ENCODE measurements at places on chromosomes 11 and 22. TPM values are rescaled to one million over a fixed set of nuclear protein-coding genes. Genes with fewer than 3 reads are reported as not detected.

Gene TFIP11
- total RNA-seq, result 28.1 TPM

DNA sequence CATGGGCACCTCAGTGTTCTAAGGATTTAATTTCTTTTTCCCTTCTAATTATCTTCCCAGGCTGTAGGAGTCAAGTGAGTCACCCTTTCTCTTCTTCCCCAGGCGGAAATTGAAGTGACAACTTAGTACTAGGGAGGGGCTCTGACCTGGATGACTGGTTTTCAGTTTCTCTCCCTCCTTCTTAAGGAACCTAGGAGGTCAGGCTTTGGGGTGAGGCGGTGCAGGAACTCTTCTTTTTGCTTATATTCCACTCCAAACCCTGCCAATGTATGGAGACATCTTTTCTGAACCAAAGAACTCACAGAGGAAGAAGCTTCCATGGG lies 12.6 kb downstream of the ZDHHC5 start:
- DNase-seq, result no peak

DNA sequence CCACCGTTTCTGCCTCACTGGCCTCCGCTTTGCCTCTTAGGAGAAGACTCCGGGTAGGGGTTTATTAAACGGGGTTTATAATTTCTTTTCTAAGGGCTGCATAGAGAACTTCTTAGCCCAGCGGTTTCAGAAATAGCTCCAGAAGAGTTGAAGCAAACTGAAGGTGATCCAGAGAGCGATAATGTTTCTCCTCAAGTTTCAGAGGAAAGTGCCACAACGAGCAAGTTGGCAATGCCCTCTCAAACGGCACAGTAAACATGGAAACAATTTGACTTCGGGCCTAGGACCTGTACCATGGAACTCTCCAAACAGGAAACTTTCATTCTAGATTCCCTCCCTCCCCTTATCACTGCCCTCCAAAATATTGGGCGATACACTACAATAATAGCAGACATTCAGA lies 1.0 kb downstream of the ADSL start:
- DNase-seq, result no peak

Gene RAPSN
- total RNA-seq, result 0.57 TPM

- DNase-seq, result no peak
These were observed 58.8 kb downstream of the EHF start for GRCh38 chr11:34679681-34680080.

Gene EMSY
- 22.7 TPM for total RNA-seq

Gene OR52H1
- not detected for total RNA-seq

GRCh38 chr11:69231466-69232018 lies 62.4 kb upstream of the MYEOV start:
- no peak for DNase-seq

GRCh38 chr22:43820651-43821305 lies 8.7 kb upstream of the EFCAB6 start:
- no peak for DNase-seq

- no peak for DNase-seq
These were observed 12.1 kb downstream of the TRPM5 start for GRCh38 chr11:2432171-2432621.

DNA sequence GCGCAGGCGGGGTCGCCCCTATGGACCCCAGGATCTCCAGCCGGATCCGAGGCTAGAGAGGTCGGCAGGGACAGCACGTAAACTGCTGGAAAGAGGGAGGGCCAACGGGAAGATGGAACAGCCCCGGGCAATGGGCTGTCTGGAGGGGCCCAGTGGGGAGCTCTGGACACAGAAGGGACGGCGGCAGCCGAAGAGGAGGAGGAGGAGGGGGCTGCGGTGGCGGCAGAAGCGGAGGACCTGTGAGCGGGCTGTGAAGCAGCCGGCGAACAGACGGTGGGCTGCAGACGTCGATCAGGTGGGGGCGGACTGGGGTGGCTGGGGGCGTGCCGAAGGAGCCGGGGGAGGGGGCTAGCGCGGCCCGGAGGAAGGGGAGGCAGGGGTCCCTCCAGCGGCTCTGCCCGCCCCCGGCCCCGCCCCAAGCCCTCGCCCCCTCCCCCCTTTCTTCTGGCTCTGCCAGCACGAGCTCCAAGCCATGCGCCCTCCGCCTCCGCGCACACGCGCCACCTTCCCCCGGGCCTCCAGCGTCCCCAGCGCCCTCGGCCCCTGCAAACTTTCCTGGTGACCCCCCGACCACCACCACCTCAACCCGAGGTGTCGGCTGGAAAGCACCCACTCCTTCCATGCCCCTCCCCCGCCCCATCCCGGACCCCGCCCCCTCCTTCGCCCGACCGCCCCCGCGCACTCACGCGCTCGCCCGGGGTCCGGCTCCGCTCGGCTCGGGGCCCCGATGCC lies 432 bp downstream of the TNKS1BP1 start:
- no peak for DNase-seq

DNA sequence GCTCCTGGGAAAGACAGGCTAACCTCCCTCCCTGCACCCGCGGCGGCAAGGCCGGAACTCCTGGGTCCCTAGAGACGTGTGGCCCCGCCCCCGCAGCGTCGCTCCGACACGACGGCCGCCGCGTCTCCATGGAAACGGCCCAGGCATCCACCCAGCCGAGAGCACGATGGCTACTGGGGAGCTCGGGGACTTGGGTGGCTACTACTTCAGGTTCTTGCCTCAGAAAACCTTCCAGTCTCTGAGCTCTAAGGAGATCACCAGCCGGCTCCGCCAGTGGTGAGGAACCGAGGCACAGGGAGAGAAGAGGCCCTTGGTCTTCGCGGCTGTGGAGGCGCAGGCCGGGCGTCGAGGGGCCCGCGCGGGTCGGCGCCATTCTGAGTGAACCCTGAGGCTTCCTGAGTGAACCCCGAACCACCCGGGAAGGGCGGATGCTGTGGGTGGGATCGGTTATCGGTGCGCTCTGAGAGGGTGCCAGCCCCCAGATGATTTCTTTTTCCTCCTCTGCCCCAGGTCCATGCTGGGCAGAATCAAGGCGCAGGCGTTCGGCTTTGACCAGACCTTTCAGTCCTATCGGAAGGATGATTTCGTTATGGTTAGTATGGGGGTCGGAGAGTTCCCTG lies at the start of gene CFAP300:
TSS of gene CFAP300 (plus strand) at position 133 of the 620 bp plus-strand sequence. CDS start at position 167, 34 bp downstream.
- no peak for DNase-seq

DNA sequence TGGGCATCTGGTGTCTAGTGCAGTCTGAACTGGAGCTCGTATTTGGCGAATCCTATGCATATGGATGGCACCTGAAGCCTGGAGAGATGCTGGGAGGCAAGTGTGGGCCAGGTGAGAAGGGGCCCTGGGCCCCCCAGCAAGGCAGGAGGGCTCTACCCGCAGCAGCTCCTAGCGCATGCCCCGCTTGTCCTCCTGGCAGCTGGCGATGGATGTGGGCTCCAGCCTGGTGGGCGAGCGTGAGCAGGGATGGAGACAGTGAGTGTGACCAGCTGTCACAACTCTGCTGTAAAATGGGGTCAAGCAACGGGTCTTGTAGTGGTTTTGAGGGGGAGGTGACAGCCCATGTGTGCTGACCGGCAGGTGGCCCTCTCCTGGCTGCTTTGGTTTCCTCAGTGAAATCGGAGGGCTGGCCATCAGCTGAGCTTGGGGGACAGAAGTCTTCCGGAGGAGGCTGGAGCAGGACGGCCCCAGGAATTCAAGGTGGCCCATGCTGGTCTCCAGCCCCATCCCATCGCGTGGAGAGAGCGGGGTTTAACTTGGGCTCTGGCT lies 12.0 kb downstream of the FRMD8 start:
- no peak for DNase-seq

GRCh38 chr11:105705786-105706530 lies 96.1 kb downstream of the GRIA4 start:
- DNase-seq, result no peak

DNA sequence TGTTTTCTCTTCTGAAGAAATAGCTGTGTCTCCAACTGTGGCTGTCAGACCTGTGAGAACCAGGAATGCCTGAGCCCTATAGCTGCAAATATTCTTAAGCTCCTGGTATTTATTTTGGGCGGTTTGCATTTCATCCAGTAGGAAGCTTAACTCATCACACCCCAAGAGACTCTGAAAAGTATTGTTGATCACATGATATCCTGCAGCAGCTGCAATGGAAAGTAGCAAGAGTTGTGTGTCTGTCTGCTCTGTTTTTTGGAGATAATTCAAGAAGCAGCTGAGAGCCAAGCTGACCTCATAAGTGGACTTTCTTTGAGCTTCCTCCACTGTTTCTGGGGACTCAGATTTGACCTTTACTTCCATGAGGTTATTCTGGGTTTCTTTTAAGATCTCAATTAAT lies 36.4 kb upstream of the MRPL17 start:
- no peak for DNase-seq

DNA sequence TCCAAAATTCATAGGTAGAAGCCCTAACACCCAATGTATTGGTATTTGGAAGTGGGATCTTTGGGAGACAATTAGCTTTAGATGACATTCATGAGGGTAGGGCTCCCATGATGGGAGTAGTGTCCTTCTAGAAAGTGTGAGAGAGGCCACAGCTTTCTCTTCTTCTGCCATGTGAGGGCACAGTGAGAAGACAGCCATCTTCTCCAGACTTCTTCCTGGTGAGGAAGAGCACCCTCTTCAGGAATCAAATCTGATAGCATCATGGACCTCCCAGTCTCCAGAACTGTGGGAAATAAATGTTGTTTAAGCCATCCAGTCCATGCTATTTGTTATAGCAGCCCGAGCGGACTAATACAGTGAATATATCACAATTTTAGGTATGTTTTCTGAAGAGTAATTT lies 96.9 kb downstream of the CNTN5 start:
- no peak for DNase-seq

DNA sequence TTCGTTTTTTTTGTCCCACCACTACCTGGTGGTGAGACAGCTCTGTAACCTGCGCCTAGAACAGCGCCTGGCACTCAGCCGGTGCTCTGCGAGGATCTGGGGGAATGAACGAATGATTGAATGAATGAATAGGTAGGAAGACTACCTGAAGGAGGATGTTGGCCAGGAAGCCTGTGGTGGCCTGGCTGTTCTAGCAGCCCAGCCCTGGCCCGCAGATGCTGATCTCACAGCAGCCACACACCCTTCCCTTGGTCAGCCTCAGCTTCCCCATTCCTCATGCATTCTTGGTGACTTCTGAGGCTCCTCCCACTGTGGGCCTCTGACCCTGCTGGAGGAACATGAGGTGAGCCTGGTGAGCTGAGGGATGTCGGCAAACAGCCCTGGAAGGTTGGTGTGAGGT lies 3.7 kb downstream of the TRPM5 start:
- DNase-seq, result no peak

Gene B3GAT1
- not detected for total RNA-seq

DNA sequence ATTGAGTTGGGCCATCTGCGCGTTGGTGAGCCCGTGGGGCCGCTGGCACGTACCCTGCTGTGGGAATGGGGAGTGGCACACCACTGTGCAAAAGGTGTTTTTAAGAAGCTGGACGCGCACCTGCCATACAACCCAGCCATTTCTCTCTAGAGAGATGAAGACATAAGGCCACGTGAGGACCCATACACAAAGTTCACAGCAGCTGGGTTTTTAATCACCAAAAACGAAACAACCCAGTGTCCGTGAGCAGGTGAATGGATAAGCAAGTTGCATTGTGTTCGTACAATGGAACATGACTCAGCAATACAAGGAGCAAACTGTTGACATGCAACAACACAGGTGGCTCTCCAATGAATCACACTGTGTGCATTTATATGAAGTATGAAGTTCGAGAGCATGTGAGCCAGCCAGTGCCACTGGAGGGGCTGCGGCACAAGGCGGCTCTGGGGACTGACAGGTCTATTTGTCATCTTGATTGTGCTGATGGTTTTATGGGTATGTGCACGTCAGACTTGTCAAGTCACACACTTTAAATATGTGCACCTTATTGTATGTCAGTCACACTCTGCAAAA lies 30.6 kb upstream of the PANX2 start:
- DNase-seq, result no peak

DNA sequence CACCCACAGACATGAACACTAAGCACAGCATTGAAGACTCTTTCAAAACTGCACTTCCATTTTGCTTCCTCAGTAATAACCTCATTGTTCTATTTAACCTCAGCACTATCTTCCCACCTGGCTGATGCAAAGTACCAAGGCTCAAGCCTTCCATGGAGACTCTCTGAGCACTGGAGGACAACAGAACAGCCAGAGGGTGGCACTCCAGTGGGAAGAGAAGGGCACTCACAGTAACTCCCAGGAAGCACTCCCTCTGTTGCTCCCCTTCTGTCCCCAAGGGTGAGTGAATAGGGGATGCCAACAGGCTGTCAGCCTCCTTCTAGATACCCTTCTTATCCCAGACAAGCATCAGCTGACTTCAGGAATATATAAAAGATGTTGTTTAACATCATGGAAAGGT lies 3.5 kb downstream of the ME3 start:
- no peak for DNase-seq

GRCh38 chr22:38987171-38987895 lies 5.2 kb downstream of the APOBEC3B start:
- DNase-seq, result no peak

DNA sequence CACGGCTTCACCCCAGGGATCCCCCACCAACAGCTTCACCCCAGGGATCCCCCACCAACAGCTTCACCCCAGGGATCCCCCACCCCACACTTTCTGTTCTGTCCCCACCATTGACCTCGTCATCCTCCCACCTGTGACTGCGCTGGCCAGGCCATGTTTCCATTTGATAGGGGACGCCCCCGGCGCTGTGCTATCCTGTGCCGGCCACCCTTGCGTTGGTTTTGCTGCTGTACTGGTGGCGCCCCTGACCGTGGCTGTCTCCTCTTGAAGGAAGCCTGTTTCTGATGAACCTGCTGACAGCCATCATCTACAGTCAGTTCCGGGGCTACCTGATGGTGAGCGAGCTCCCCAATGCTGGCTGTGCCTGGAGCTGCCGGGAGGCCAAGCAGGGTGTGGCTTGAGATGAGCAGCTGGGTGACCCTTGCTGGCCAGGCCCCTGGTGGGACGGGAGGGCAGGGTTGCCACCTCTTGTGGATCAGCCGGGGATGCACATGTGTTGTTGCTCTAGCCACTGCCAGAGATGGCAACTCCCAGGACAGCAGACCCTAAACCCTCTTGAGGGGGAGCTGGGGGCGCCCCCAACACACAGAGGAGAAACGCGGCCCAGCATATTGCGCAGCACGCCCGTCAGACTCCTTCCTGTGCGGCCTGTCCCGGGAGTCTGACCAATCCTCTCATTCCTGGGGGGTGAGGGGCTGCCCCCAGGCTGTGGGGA lies 22.5 kb downstream of the TPCN2 start:
- DNase-seq, result no peak

DNA sequence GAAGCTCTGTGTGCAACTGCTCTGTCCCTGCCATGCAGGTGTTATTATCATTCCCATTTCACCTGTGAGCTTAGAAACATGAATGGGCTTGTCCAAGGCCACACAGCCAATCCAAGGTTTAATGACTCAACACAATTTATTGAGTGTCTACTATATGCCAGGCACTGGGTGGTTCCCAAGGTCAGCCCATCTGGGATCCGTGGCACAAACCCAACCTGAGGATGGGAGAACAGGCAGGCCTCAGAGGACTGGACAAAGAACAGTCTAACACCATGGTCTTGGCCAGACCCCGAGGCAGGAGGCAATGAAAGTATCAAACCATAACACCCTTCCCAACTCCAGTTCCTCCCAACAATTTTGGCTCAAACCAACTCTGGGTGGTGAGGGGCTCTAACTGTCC lies 15.7 kb downstream of the SPATA19 start:
- DNase-seq, result no peak

Gene FADS1
- 56.6 TPM for total RNA-seq

Gene RASL10A
- total RNA-seq, result 0.96 TPM

All from HCT116 (cell line).